Stimulated activated CD4-positive, alpha-beta T cell treated with anti-CD3 and anti-CD28 coated beads, Interleukin-2, amount 100 ng/mL, for 48 hours (primary cell): ENCODE measurements at places on chromosomes 5 and 9.

DNA sequence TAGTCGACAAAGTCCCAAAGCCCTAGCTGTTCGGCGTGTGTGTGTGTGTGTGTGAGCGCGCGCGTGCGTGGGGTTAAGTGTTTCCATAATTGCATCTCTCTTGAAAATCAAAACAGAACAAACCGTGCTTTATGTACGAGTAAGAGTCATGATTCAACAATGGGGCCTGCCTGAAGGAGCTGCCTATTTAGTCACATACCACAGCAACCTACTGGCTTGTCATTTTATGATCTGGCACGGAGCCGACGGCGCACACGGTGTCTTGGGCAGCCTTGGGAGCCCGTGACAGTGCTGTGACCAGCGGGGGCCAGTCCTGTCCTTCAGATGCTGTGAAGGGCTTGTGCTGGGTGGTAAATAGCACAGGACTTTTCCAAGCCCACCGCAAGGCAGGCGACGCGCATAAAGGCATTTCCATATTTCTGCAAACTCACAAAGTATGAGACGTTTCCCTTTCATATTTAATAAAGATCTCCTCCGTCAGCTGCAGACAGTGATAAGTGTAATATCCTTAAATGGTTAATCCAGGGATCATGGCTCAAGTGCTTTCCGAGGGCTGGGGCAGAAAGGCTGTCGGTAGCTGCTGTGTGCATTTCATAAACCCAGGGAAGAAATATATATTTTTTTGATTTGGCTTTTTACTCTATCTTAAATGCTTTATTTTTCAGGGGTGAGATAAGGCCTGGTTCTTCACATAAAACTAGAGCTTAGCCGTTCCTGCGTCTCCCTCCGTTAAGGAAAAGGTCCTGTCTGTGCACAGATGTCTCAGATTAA is 270.2 kb upstream of the IRX1 start:
- DNase-seq: no peak

DNA sequence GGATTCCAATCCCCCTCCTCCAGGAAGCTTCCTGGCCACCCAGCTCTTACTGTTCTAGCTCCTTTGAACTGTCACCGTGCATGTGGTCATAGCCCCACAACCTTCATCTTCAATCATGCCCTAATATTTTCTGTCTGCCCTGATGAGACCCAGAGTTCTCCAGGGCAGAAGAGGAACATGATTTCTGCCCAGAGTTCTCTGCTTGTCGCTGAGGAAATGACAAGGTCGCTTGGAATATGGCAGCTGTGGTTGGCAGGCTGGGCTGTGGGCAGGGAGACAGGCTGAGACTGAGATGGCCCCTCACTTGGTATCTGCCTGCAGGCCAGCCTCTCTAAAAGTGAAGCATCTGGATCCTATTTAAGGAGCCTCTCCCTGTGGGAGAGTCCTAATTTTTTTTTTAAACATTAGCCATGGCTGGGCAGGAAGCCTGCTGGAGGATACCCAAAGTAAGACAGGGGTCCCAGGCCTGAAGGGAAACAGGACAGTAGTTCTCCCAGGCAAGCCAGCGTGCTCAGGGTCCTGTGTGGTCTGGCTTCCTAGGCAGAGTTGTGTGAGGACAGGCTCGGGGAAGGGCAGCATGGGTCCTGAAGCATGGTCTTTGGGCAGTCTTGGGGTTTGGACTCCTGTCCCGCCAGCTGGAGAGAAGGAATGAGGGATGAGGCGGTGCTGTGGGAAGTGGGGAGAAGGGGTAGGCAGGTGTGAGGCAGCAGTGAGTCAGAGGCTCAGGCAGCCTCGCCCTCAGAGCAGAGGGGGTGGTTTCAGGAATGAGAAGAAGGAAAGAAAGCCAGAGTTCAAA is 242.1 kb downstream of the FSTL4 start:
- no peak for DNase-seq

GRCh38 chr5:80780024-80780423 is 125.2 kb upstream of the DHFR start:
- DNase-seq: no peak

- no peak for DNase-seq
Observed at GRCh38 chr5:150235500-150235854, 45.6 kb downstream of the SLC6A7 start.

- DNase-seq: no peak
Observed at GRCh38 chr9:121301881-121302286, 33.9 kb downstream of the GSN start.

GRCh38 chr5:160180931-160181330 is 48.4 kb upstream of the FABP6 start:
- no peak for DNase-seq

DNA sequence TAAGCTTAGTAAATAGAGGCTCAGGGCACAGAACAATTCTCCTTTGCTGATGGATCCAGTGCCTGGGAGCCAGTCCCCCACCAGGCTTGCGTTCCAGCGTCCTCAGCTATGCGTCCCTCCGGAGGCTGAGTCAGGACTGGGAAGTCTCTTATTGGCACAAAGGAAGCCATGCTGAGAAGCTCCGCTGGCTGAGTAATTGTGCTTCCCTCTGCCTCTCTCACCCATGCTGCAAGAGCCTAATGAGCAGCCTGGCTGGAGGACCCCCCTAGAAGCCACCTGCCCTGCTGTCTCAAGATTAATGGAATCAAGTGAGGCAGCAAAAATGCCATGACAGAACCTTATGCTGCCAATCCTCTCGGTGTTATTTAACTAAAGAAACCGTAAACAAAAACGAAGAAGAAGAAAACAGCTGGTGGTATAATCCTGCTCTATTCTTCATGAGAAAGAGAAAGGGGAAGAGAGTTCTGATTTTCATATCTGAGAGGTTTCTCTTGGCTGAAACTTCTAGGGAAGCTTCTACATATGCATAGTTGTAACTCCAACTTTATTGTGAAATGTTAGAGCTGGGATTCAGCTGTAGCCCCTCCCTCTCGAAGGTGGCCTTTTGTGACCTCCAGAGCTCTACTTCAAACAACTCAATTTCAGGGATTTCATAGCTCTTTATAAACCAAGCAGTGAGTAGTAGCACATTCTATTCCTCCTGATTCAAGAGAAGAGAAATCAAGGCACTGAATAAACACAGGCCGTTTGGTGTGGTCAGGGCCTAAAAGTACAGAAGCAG is 185.4 kb upstream of the SEMA6A start:
- no peak for DNase-seq

GRCh38 chr5:156850206-156850751 is at the start of gene PPP1R2B:
TSS of gene PPP1R2B (plus strand) at chr5:156850295. CDS start at chr5:156850563, 268 bp downstream.
- DNase-seq: no peak

- no peak for DNase-seq
Observed at GRCh38 chr5:150239794-150240122, 49.8 kb downstream of the CAMK2A start.

DNA sequence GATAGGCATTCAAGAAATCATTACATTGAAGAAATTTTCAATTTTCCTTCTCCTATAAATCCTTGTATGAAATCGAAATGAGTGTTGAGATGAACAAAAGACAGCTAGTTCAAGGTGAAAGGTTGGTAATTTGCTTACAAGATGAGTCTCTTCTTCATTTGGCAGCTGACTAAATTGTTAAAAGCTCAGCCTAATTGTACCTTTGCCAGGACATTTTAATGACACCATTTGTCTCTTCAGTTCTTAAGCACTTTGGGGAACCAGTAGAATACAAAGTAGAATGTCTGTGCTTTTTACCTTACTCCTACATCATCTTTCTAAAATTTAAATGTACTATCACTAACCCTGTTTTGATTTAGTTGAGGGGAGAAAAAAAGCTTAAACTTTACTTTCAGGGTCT is 59.4 kb downstream of the GRAMD2B start:
- DNase-seq: no peak

- no peak for DNase-seq
Observed at GRCh38 chr5:163773226-163773625, 267.8 kb downstream of the MAT2B start.

- DNase-seq: no peak
Observed at GRCh38 chr5:55429613-55430253, 105.0 kb downstream of the PLPP1 start.

DNA sequence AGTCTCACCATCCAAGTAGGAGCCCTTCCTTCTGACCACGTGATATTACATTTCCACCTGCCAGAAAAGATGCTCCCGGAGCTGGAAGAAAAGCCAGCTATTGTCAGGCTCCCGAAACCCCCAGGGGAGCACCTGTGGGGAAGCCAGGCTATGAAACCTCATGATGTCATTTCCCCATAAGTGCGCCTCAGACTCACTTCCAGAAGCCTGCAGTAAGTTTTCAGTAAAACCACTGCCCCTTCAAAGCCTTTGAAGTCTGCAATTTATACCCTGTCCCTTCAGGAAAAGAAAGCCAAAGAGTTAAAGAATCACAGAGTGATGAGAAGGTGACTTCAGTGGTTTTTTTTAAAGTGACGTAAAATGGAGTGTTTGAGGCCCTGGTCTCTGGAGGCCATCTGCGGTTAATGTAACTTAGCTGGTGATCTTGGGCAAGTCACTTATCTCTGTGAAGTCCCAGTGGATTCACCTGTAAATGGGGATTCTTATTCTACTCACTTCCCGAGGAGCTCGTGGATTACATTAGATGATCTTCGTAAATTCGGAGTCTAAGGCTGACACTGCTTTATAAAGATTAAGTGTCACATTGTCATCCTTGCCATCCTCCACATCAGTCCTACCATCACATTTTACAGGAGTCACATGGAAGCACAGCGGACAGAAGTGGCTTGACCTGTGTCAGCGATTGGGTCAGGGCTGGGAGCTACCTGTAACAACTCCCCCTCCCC is 2.6 kb upstream of the SEMA6A start:
- DNase-seq: no peak

DNA sequence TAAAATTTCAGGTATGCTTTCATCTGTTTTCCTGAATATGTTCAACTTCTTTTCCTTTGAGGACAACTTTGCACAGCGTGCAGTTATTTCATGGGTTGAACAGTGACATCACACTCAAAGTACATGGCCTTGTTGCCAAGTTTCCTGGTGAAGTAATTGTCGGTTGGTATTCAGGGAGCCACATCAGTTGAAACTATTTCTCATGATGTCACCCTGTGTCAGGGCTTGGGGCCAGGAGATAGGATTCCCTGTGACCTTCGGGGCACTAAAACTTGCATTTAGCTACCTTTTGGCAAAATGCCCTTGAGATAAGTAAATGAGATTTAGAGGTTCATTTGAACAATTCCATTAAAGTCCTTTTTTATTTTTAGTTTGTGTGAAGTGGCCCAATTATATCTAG is 383.9 kb downstream of the SH3GL2 start:
- DNase-seq: no peak

DNA sequence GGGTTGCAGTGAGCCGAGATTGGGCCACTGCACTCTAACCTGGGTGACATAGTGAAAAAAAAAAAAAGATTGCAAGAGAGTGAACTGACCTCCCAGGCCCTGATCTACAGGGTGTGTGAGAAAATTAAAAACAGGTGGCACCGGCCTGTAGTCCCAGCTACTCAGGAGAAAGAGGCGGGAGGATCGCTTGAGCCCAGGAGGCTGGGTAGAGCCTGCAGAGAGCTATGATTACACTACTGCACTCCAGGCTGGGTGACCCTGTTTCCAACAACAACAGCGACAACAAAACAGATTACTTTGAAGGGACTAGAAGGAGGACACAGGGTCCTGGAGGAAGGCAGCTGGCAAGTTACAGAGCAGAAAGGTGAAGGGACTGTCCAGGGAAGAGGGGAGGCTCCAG is 42.2 kb upstream of the FABP6 start:
- DNase-seq: no peak

DNA sequence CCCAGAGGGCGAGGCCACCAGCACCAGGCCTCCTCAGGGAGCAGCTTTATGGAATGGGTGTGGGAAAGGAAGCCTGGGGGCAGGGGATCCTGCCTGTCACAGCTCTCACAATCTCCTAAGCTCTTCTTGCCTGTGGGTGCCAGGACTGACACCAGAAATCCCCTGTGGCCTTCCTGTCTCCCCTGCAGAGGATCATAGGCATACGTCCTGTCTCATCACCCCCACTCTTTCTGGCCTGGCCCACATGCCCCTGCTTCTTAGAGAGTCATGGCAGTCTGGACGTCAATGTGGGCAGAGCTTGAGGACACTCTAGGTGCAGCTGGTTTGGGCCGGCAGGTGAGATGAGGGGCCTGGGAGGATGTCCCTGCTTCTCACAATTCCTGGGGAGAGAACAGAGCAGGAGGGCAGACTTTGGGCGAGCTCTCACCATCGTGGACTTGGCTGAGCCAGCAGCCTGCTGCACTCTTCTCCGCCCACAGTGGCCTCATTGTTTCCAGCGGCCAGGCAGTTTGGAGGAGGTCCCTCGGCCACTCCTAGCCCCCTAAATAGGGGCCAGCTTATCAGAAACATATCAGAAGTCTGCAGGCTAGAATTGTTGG is 67.3 kb upstream of the ZFR start:
- no peak for DNase-seq

DNA sequence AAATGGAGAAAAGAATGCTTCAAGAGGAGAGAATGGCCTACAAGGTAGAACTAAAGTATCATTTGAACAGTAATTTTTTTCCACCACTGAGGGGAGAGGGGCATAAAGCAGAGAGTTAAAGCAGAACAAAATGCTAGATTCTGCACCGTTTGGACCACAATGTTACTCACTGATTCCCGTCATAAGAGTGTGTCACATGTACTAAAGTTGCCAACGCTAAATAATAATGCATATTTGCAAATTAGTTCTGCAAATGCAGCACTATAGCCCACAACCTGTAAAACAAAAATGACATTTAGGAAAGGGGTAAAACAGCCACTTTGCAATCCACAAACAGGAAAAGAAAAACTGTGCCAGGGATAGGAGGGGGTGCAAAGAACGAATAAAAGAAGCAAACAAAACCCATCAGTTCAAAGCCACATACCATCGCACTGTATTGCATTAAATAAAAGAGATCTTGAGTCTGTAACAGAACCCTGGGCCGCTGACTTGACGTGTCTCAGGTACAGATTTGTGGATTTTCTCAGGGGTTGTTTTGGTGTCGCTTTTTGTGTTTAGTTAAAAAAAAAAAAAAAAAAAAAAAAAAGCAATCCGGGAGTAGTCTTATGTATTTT is 7.7 kb upstream of the NFIB start:
- no peak for DNase-seq

DNA sequence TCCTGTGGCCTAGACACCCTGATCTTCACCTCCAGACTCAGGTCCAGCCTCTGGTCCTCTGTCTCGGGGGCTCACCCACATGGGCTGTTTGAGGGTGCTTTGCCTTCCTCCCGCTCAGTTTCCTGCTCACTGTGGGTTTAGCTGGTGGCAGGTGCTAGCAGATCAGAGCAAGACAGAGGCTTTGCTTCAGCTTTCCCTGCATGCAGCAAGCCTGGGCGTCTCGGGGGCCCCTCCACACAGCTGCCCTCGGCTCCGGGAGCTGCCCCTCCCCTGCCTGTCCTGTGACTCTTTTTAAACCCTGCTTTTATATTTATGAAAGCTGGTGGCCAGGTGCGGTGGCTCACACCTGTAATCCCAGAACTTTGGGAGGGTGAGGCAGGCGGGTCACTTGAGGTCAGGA is 14.6 kb downstream of the MRPL36 start:
- DNase-seq: no peak

- DNase-seq: no peak
Observed at GRCh38 chr5:33235824-33236223, 204.9 kb upstream of the TARS1 start.
